ENCODE measurements at places on chromosomes 7 and 10.

GRCh38 chr10:125103466-125103865 is 56.9 kb downstream of the CTBP2 start:
- no peak for DNase-seq

DNA sequence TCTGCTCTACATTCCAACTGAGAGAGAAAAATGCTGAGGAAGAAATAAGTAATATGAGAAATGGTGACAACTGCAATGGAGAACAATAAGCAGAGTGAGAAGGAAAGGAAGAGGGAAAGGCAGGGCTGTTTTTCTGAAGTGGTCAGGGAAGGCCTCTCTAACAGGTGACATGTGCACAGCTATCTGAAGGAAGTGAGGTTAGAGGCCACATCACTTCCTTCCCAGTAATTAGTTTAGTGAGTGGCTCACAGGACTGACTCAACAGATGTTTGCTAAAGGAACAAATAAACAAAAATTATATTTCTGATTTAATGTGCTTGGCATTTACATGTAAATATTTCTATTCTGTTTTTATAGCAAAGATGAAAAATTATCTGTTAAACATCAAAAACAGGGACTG is 77.9 kb downstream of the ARHGAP21 start:
- DNase-seq = no peak

GRCh38 chr7:51081270-51081890 is 235.2 kb downstream of the COBL start:
- DNase-seq = no peak

- no peak for DNase-seq
These were observed 1096.8 kb downstream of the KCNMA1 start for GRCh38 chr10:76540786-76541185.

GRCh38 chr7:81264116-81264515 is 345.3 kb upstream of the SEMA3C start:
- DNase-seq = no peak

DNA sequence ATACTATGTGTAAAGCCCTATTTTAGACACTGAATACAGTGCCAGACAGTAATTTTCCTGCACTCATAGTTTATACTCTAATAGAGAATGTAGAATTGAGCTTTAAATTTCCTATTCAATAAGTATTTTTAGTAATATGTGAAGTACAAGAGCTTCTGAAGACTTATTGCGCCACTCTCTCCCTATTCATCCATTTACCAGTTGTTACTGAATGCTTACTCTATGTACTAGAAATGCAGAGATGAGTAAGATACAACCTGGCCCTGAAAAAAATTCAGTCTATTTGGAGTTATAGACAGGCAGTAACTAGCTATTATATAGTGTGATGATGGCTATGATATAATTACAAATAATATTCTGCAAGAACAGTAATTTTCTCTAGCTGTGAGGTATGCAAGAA is 98.8 kb downstream of the ADK start:
- no peak for DNase-seq

DNA sequence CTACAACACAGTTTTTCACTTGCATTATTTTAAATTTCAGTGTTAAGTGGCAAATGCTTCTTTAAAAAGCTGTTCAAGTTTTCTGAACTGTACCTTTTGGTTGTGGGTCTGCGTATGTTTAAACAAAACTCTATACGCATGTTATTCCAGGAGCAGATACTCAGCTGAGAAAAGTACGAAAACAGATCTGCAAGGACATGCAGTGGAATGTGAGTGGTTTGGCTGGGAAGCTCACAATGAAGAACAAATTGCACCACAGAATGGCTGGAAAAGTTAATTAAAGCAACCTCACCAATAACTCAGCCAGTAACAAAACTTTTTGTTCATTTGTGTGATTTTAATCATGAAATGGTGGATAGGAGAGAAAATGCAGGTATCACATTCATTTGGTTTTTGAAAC is 17.6 kb downstream of the GLI3 start:
- DNase-seq = no peak

DNA sequence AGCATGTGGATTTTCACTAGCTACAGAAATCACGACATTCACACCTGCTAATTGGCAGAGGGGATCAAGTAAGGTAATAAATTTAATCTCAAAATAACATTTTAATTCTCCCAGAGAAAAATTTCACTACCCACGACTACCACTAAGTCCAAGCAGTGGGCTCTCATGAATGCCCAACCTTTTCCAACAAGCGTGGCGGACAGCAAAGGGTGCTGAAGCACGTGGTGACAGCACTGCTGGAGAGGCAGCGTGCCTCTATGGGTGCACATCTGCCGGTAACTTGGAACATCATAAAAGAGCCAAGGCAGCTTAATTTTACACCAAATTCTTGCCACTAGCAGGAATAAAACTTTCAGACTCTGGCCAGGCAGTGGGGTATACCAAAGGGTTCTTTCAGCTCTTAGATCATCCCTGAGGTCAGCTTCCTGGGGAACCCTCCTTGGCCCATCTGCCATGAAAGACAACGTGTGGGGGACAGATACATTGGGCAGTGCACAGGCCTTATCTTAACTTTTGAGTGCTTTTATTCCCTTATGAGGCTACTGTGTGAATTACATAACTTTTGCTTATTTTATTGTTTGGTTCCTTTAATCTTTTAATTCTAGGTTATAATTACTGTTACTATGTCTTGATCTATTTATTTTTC is 206.7 kb upstream of the KCTD7 start:
- DNase-seq = no peak

DNA sequence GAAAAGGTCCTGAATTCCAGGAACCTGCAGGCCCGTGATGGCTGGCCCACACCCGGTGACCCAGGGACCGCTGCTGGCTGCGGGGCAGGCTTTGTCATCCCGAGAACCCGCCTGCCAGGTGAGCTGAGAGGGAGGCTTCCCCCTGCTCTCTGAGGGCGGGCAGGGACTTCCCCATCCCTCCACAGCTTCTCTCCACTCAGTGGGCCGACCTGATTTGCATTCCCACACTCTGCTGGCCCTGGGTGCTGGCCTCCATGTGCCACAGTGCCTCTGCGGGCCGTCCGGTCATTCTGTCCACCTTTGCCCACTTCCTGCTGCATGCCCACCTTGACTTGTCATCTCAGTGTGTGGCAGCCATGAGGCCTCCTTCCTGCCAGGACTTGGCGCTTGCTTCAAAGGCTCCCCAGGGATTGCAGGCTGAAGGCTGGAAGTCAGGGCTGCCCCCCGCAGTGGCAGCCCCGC is 35.3 kb downstream of the PALD1 start:
- no peak for DNase-seq

- DNase-seq = no peak
These were observed 31.7 kb downstream of the PPP1R3C start for GRCh38 chr10:91601212-91601611.

- DNase-seq = no peak
These were observed 31.3 kb downstream of the GNAT3 start for GRCh38 chr7:80480566-80480965.

DNA sequence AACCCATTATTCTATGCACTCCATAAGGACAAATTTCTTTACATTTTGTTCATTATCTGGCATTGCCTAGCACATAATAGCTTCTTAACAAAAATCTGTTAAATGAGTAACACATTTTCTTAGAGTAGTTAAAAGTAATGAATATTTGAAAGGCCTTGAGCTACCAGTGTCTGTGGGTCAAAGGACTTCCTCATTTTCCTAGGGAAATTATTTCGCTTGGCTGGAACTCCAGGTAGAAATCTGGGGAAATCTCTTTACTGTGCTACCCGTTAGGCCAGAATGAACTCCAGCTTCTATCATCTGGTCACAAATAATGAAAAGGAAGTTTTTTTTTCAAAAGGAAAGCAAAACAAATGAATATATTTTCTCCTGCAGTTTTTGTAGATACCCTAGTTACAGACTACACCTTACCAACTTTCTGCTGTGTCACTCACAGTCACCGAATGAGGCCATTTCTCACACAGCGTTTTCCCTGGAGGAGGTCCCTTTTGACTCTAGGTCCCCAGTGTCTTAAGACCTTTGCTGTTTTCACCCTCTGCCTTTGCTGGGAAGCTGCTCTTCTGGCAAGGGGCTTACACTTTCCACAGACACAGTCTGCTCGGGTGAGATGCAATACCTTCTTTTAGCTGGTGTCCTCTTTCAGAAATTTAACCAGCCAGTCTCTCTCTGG is 1.6 kb downstream of the SAMD9L start:
- DNase-seq = no peak

DNA sequence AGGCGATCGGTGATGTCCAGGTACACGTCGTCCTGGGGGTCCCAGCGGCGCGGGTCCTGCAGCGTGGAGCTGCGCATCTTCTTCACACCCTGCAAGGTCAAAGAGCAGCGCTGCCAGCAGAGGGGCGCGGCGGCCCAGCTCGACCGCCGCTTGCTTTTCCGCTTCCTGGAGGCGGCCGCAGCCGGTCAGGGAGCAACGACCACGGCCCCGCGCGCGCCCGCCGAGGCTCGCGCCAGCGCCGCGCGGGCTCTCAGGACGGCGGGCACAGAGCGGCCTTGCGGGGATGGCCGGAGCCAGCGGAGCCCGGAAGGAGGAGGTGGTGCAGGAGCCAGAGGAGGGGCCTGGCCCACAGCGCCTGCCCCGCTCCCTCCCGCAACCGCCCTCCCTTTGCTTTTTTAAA is 76.4 kb upstream of the CDC14C start:
- DNase-seq = peak; percentile 17

DNA sequence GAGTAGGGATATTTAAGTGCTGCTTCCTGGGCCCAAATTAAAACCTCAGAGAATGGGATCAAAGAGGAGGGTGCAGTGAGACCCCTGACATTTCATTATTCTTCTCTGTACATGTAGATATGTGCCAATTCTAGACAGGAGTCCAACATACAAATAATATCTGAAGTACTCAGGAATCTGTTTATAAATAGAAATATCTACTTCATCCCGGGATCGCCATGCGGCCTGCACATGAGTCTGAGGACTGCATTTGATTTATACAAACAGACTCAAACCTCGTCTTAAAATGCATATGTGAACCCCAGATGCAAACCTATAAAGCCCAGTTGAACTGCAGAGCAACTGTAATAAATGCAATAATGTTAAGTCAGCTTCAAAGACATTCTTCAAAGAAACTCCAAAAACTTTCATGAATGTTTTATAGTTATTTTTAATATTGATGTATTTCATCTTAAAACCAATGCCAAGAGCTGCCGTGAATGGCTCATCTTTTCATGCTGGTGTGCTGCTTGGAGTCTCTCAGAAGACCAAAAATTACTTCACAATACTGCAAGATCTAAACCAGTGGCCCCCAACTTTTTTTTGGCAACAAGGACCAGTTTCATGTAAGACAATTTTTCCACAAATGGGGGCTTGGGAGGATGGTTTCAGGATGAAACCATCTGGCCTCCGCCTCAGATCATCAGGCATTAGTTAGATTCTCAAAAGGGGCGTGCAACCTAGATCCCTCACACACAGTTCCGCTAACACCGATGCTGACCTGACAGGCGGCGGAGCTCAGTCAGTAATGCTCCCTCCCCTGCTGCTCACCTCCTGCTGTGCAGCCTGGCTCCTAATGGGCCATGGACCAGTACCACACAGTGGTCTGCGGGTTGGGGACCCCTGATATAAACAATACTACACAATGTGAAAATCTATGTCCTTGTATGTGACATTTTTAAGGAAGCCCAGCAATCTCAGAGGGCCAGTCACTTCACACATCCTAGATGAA is 166.9 kb downstream of the PARD3 start:
- peak; percentile 52 for DNase-seq

GRCh38 chr10:30705625-30706149 is 76.1 kb upstream of the LYZL2 start:
- no peak for DNase-seq

- DNase-seq = no peak
These were observed 114.1 kb downstream of the EMX2 start for GRCh38 chr10:117656385-117657367.

- DNase-seq = no peak
These were observed 12.3 kb upstream of the ELN start for GRCh38 chr7:74015670-74016069.

DNA sequence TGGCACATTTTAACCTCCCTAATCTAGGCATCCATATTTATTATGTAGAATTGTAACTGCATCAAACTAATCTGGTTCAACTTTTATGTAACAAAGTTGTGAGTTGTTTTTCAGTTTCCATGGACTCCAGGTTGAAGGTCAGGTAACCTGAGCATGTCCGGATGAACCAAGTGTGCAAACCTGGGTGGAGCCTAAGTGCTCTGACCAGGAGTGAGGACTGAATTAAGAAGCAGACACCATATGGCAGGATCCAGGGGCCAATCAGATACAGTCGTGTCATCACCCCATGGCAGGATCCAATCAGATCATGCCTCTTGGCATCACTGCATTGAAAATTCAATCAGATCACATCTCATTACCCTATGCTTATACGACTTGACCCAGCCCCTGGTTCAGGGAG is 41.2 kb upstream of the PHYHIPL start:
- no peak for DNase-seq

DNA sequence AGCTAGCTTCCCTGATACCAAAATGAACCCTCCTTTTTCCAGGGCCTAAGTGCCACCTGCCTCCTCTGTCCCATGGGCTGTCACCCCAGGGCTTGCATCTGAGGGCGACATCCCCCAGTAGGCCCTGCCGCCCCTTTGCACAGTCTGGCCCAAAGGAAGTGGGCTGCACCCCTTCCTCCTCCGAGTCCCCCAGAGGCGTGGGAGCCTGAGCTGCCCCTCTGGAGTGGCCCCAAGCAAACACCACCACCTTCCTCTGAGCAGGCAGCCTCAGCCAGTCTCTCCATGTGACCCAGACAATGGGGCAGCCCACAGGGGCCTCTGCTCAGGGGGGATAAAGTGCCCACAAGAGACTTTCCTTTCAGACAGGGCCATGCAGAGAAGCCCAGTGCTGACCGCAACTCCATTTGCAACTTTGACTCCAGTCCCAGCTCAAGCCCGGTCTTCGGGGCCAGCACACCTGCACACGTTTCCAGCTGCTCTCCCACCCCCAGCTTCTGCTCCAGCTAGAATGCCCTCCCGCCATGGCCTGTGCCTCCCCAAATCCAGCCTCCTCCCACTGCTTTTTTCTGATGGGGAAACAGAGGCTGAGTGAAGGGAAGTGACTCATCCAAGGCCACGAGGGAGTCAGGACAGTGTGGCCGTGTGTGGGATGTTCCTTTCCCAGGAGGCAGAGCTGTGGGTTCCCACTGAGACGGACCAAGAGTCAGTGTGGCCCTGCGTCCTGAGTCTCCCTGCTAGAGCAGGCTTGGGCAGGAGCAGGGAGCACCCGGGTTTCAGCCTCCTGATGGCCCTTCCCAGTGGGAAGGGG is 111.9 kb downstream of the ZMIZ1 start:
- no peak for DNase-seq

- no peak for DNase-seq
These were observed 21.1 kb downstream of the FAM53B start for GRCh38 chr10:124722798-124723783.

- DNase-seq = peak; percentile 63
These were observed 1378.7 kb downstream of the XPNPEP1 start for GRCh38 chr10:108544500-108545120.

- no peak for DNase-seq
These were observed 397.7 kb upstream of the NFE2L3 start for GRCh38 chr7:25754333-25754732.

GRCh38 chr10:26797340-26797739 is 63.4 kb downstream of the ABI1 start:
- DNase-seq = no peak

DNA sequence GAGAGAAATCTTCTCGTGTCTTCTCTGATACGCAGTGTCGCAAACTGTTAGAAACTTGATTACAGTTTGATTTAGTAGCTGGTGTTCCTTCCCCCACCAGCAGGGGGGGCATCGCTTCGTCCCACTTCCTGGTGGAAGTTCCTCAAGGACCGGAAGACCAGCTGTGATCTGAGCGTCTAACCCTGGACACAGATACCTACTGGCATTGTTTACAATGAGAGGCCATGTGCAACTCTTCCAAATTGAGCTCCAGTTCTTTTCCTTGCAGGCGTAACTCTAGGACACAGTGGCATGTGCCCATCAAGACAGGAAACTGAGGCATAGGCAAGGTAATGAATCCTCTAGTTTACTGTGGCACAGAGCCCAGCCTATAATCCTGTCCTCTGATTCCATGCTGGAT is 219.0 kb downstream of the CCDC3 start:
- DNase-seq = no peak

Measured in muscle of back (tissue), 13 donors.